CD4-positive, alpha-beta memory T cell (primary cell): ENCODE measurements at places on chromosomes 4 and X. TPM values are rescaled to one million over a fixed set of nuclear protein-coding genes. Genes with fewer than 3 reads are reported as not detected.

GRCh38 chr4:144591401-144591800 is 54.6 kb upstream of the HHIP start:
- no peak overlapping the region for H3K27ac ChIP-seq
- no peak for DNase-seq
- no peaks in the 10 kb centered on the region for H3K36me3 ChIP-seq
- H3K27me3 ChIP-seq, result no peaks in the 10 kb centered on the region
- H3K4me3 ChIP-seq, result no peak overlapping the region

The PNMA5 gene
- 0.05 TPM for polyA plus RNA-seq

GRCh38 chr4:3060946-3061345 is 13.4 kb downstream of the HTT-AS start:
- no peak overlapping the region for H3K27ac ChIP-seq
- no peaks in the 10 kb centered on the region for H3K4me1 ChIP-seq
- H3K4me3 ChIP-seq, result no peak overlapping the region
- DNase-seq, result no peak
- H3K27me3 ChIP-seq, result no peaks in the 10 kb centered on the region

DNA sequence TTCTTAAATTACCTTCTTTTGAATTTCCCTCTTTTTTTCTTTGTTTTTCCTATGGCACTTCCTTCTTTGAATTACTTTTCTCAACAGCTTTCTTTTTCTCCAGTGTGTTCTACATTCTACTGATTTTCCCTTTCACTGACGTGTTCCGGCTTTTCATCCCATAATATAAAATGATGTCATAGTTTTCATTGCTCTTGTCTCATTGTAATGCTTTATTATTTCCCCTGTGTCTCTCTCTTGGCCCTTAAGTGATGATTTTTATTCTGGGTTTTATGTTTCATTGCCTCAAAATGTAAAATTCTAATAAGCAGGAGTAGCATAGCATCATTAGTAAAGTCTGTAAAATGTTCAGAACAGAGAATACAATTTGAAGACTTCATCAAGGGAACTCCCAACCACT is 299.3 kb downstream of the KCTD8 start:
- no peaks in the 10 kb centered on the region for H3K36me3 ChIP-seq
- H3K4me3 ChIP-seq, result no peak overlapping the region
- H3K27me3 ChIP-seq, result no peaks in the 10 kb centered on the region

The ARAP2 gene
- 19.7 TPM for polyA plus RNA-seq

GRCh38 chr4:48489683-48490011 is 405 bp upstream of the ZAR1 start:
- peaks cover 28% of the 10 kb centered on the region for H3K27me3 ChIP-seq
- H3K36me3 ChIP-seq, result no peaks in the 10 kb centered on the region
- H3K27ac ChIP-seq, result no peak overlapping the region
- no peak overlapping the region for H3K4me3 ChIP-seq
- H3K4me1 ChIP-seq, result peaks cover 9% of the 10 kb centered on the region
- DNase-seq, result no peak
